AG08396 (cell line): ENCODE measurements at places on chromosomes 4 and X.

- DNase-seq, result no peak
These were observed 314.5 kb upstream of the RASGEF1B start for GRCh38 chr4:81786063-81786763.

- DNase-seq, result peak; percentile 32
These were observed 222.1 kb downstream of the CAMK2D start for GRCh38 chr4:113539408-113539807.

DNA sequence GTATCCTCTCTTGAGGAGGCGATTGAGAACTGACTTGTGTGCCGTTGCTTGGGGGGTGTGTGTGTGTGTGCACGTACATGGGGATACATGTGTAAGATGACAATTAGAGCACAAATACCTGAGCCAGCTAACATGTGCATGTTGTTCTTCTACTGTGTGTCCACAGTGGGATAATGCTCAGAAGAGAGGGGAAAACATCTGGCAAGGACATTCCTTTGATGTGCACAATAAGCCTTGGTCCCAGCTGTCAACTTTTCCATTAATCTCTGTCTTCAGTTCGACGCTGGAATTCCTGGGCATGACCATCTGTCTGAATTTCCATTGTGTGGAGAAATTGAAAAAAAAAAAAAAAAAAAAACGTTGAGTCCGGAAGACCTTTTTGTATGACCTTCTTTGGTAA lies 592.0 kb upstream of the GALNTL6 start:
- DNase-seq, result no peak

DNA sequence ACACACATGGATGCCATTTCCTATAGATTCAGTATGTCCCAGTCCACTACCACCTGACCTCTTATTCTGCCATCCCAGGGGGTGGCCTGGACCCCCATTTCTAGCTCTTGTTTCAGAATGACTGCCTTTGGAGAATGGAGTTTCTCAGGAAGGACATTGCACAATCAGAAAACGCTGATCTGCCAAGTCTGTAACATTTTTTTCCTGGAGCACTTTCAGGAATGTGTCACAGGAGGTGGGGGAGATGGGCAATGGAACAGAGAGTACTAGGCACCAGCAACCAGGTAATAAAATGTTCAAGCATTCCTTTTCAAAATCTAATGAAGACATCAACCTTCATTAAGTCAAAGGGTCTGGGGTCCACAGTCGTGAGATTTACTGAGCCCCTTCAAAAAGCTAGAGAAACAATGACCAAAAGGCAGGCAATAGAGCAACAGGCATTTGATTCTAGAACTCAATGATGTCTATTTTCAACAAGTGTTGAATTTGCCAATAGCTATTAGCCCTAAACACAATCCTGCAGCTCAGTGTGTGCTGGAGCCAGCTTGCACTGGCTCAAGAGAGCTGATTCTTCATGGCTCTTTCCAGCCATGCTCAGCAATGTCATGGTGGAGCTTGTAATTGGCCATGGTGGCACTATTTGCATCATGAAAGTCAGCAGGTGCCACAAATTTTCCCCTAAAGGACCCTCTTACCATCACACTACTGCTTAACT lies 87.1 kb downstream of the KDR start:
- peak; percentile 21 for DNase-seq

- DNase-seq, result peak; percentile 85
These were observed at the start of gene ELF4 for GRCh38 chrX:130110379-130111219. ELF4 (minus strand) TSS chrX:130110497; CDS start chrX:130081330, 29,167 bp downstream.

GRCh38 chr4:109067508-109068235 lies 234.8 kb downstream of the COL25A1 start:
- no peak for DNase-seq

DNA sequence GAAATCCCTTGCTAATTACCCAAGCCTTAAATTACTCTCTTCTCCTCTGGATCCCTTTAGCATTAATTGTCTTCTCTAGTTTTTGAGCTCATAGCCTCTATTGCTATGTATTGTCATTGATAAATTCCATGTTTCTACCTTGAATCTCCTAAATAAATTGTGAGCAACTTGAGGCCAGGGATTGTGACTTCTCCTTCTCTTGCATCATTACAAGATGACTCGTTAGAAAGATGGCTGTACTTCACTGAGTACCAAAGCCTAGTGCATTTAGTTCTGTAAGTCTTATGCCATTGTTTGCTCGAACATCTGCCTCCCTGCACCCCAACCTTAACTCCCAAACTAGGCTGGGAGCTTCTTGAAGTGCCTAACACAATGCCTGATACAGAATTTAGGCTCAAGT lies 15.3 kb downstream of the VSIG4 start:
- no peak for DNase-seq

- DNase-seq, result peak; percentile 12
These were observed 378.0 kb downstream of the AFF2 start for GRCh38 chrX:148878371-148878770.

DNA sequence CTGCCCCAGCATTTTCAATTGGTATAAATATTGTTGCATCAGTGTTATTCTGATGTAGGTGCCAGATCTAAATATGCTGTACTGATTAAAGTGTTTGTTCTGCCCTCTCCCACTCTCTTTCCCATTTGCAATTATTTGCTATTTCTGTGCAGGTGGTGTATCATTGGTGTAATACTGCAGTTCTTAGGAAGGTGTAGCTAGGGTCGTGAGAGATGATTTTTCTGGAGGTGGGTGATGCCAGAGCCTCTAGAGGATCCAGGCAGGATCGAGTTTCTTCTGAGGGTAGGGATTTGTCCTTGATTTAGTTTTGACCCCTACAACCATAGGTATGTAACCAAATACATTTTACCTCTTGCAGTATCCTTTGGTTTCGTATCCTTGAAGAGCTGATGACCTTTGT lies 1.9 kb downstream of the SMAD1 start:
- no peak for DNase-seq
